Naive B cell (primary cell): ENCODE measurements at places on chromosomes 7 and 10.

DNA sequence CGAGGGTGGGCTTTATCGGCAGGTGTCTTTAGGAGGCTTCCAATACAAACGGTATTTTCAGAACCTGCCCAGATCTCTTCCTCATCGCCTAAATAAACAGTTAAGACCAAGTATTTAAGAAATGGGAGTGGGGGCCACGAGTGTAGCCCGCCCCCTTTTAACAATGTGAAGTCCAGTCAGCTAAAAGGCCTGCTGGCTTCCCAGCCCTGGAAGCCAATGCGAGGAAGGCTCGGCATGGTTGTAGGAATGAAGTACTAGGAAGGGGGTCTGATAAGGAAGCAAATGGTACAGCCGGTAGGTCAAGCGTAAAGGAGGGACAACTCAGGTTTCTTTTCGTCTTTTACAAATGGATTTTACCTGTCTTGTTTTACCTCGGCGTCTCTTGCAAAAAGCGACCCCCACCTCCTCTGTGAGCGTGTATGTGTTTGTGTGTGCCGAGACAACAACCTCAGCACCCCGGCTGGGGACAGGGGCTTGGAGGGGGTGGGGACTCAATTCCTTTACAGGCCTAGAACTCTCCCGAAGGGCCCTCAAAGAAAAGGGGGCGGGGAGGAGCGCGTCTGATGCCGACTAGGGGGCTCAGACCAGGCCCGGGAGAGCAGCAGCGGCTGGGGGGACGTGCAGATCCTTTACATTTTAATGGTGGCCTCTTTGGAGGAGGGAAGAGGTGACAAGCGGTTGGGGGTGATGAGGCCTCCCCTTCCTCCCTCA, 147.6 kb downstream of the GPR85 start:
- H3K36me3 ChIP-seq, result peaks cover 10% of the 10 kb centered on the region
- peak overlapping the region; percentile 92 for H3K4me3 ChIP-seq
- peaks cover 31% of the 10 kb centered on the region for H3K4me1 ChIP-seq
- H3K27me3 ChIP-seq, result no peaks in the 10 kb centered on the region
- peak; percentile 26 for DNase-seq
- H3K27ac ChIP-seq, result peak overlapping the region; percentile 64

DNA sequence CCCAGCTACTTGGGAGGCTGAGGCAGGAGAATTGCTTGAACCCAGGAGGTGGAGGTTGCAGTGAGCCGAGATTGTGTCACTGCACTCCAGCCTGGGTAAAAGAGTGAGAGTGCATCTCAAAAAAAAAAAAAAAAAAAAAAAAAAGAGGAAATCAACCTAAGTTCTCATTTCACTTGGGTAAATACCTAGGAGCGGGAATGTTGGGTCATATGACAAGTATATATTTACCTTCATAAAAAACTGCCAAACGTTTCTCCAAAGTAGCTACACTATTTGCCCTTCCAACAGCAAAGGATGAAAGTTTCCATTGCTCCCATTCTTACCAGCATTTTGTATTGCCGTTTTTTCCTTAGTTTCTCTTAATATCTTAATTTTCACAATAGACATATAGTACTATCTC, 9.8 kb downstream of the P4HA1 start:
- H3K4me1 ChIP-seq, result peaks cover 17% of the 10 kb centered on the region
- no peaks in the 10 kb centered on the region for H3K36me3 ChIP-seq
- no peaks in the 10 kb centered on the region for H3K27me3 ChIP-seq
- no peak for DNase-seq

GRCh38 chr10:27019827-27020226, 80.5 kb downstream of the ANKRD26 start:
- H3K27ac ChIP-seq, result no peak overlapping the region
- H3K4me1 ChIP-seq, result no peaks in the 10 kb centered on the region
- DNase-seq, result no peak
- peaks cover 11% of the 10 kb centered on the region for H3K36me3 ChIP-seq
- H3K4me3 ChIP-seq, result no peak overlapping the region

DNA sequence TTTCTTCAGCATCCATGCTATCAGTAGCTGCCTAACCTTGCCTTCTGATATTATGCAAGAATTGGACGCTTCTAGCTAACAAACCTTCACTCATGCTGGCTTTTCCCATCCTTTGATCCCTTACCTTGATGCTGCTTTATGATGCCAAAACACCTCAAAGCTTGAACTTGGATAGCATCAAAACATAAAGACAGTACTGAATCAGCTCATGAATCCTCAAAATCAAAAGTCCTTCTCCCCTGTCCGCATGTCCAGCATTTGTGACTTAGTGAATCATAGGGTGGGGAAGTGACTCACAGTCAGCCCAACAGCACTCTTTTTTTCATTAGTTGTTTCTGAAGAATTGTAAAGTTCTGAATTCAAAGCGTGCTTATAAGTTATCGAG, 89.5 kb upstream of the PIK3CG start:
- H3K27me3 ChIP-seq, result no peaks in the 10 kb centered on the region
- no peak overlapping the region for H3K27ac ChIP-seq
- H3K36me3 ChIP-seq, result peaks cover 8% of the 10 kb centered on the region
- no peak for DNase-seq

- H3K4me1 ChIP-seq, result peaks cover 16% of the 10 kb centered on the region
- H3K36me3 ChIP-seq, result no peaks in the 10 kb centered on the region
- peaks cover 27% of the 10 kb centered on the region for H3K27me3 ChIP-seq
- no peak for DNase-seq
- H3K4me3 ChIP-seq, result no peak overlapping the region
These were observed 15.8 kb upstream of the SLF2 start for GRCh38 chr10:100896876-100897461.

GRCh38 chr7:100208911-100209408, 10.8 kb upstream of the PVRIG start:
- peaks cover 15% of the 10 kb centered on the region for H3K36me3 ChIP-seq
- H3K4me1 ChIP-seq, result peaks cover 62% of the 10 kb centered on the region
- H3K27ac ChIP-seq, result peak overlapping the region; percentile 87
- H3K4me3 ChIP-seq, result peak overlapping the region; percentile 75

DNA sequence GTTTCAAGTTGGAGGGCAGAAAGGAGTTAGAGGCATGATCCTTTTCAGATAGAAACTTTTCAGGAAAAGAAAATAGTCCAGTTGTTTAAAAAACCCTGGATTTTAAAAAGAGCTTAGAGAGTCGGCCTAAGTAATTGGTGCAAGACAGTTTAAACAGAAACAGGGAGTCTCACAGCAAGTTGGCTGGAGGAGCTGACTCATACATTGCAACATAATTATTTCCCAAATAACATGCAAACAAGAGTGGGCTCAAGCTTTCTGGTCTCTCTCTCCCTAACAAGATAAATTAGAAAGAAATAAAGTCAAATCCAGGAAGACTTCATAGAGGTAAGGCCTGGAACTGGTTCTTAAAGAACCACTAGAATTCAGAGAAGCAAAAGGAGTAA, 100.3 kb upstream of the AGBL3 start:
- H3K36me3 ChIP-seq, result no peaks in the 10 kb centered on the region
- H3K4me3 ChIP-seq, result no peak overlapping the region
- no peak overlapping the region for H3K27ac ChIP-seq

DNA sequence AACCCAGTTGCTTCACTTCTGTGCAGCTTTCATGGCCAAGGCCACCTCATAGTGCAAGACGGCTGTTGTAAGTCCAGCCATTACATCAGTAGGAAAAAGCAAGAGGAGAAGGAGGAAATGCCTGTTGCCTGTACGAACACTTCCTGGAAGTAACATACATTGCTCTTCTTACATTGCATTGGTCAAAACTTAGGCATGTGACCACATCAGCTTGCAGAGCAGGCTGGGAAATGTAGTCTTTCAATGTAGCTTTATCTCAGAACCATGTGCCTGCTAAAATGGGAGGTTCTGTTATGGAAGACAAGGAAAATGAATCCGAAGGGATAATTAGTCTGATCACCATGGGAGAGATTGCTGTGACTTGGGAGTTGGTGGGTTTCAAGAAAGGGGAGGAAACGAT, 4.3 kb downstream of the SLC29A3 start:
- no peaks in the 10 kb centered on the region for H3K27me3 ChIP-seq
- H3K36me3 ChIP-seq, result peaks cover 22% of the 10 kb centered on the region
- H3K4me3 ChIP-seq, result no peak overlapping the region
- H3K27ac ChIP-seq, result no peak overlapping the region
- H3K4me1 ChIP-seq, result peaks cover 22% of the 10 kb centered on the region

DNA sequence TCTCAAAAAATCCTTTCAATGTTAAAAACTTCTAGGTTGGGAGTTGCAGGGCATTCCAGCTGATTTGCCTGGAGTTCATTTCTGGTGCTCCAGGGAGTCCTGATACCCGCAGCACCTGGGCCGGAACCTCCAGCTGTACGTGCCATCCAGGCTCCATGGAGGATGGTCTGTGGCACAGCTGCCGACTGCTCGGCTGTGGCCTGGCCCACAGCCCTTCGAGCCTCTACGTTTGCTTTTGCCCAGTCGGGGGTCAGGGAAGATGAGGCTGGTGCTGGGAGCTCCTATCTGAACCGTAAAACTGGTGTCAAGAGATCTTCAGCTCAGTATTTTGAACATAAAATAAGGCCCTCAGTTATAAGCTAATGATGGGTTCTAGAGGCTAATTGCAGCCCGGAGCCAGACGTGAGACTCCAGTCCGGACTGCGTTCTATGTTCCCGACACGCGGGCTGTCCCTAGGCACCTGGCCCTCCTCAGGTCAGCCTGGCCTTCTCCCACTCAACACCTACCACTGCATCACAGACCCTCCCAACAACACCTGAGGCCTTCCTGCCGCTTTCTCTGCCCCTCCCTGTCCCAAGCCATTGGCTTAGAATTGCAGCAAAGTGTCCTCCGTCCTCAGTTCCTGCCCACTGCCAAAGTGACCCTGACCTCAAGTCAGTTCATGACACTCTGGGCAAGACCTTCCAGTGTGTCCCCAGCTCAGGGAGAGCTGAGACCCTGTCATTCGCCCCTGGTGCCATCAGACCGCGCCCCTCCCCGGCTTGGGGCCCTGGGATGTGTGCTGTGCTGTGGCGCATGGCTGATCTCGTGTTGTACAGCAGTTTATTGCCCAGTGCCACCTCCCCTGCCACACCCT, 64.2 kb upstream of the DNAJB6 start:
- H3K27ac ChIP-seq, result peak overlapping the region; percentile 65
- H3K36me3 ChIP-seq, result peaks cover 5% of the 10 kb centered on the region
- peaks cover 5% of the 10 kb centered on the region for H3K4me1 ChIP-seq

DNA sequence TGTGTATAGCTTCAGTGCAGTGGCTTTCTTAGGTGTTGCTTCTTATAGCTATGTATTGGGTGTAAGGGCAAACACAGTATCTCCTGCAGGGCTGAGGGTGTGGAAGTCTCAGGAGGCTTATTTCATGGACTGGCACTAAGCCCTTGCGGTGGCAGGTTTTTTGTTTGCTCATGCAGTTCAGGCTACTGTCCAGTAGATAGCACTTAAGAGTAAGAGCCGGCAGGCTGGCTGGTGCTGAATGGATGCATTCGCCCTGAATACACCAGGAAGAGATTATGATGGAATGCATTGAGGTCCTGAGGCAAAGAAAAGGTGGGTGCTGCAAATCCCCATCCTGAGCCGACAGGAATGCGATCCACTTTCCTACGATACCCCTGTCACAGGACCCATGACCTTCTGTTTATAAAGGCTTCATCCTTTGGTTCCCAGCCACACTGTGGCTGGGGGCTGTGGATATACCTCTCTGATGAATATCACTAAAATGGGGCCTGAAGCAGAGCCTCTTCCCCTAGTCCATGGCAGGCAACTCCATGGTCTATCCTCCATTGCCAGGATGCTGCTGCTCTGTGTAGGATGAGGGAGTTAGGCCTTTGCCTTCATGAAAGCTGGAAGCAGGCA, 44.9 kb downstream of the ANXA8 start:
- no peak overlapping the region for H3K4me3 ChIP-seq
- no peak overlapping the region for H3K27ac ChIP-seq
- no peaks in the 10 kb centered on the region for H3K4me1 ChIP-seq
- peaks cover 6% of the 10 kb centered on the region for H3K36me3 ChIP-seq
- H3K27me3 ChIP-seq, result peaks cover 18% of the 10 kb centered on the region

GRCh38 chr10:126402721-126403695, 14.7 kb upstream of the ADAM12 start:
- no peaks in the 10 kb centered on the region for H3K27me3 ChIP-seq
- no peak for DNase-seq
- no peaks in the 10 kb centered on the region for H3K4me1 ChIP-seq
- H3K36me3 ChIP-seq, result no peaks in the 10 kb centered on the region
- H3K27ac ChIP-seq, result no peak overlapping the region
- H3K4me3 ChIP-seq, result no peak overlapping the region

GRCh38 chr7:124489925-124490324, 275.7 kb downstream of the GPR37 start:
- H3K36me3 ChIP-seq, result no peaks in the 10 kb centered on the region
- no peaks in the 10 kb centered on the region for H3K4me1 ChIP-seq
- no peak for DNase-seq
- no peak overlapping the region for H3K27ac ChIP-seq
- no peaks in the 10 kb centered on the region for H3K27me3 ChIP-seq
- H3K4me3 ChIP-seq, result no peak overlapping the region
